ENCODE measurements at places on chromosomes 5 and 9.

- DNase-seq = peak; percentile 88
Measured at GRCh38 chr9:94213511-94214124, 45.5 kb upstream of the ZNF169 start.

- no peak for DNase-seq
Measured at GRCh38 chr9:131724683-131725082, 15.2 kb downstream of the RAPGEF1 start.

DNA sequence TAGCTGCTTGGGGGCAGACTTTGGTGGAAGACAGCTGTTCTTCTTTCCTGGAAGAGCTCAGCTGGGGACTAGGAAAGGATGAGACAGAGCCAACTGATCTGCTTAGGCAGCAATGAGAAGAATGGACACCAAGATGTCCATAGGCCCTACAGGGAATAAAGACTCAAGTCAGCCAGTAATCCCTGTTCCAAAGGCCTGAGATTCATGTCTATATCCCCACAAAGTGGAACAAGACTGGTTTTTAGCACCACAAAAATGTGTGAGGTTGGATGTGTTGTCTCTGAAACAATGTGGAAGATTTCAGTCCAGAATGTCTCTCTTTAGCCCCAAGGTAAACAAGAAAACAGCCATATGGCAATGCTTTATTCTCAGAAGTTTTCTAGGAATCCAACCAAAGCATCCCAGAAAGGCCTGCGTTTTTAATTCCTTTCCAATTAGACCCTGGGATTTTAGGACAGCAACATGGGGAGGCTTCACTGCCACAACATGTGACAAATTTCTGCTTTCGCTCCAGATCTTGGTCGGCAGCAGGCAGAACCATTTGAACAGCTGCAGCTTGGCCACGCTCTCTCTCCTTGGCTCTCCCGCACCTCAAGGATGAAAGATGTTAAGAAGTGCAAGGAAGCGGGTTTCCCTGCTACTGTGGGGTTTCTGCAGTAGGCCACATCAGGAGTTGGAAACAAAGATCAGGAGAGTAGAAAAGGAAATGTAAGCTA, 245.1 kb downstream of the FSTL4 start:
- no peak for DNase-seq

GRCh38 chr9:88692827-88693226, 157.8 kb downstream of the NXNL2 start:
- DNase-seq = no peak

- no peak for DNase-seq
Measured at GRCh38 chr5:14148483-14148882, 5.3 kb downstream of the TRIO start.

DNA sequence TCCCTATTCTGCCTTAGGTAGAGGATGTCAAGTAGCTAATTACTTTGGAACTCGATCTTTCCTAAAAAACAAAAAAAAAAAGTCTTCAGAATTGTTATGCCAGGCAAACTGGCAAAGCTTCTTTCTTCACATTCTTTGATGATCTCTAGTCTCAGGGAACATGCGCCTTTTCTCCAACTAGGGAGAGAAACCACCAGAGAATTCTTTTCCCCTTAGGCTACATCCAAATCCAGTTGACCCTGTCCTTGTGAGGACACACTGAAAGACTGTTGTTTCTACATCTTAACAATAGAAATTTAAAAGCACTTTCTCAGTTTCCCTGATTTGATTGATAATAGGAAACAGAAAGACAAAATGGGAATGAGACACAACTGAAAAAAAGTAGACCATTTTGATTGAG, 94.7 kb upstream of the ITGA2 start:
- DNase-seq = no peak

DNA sequence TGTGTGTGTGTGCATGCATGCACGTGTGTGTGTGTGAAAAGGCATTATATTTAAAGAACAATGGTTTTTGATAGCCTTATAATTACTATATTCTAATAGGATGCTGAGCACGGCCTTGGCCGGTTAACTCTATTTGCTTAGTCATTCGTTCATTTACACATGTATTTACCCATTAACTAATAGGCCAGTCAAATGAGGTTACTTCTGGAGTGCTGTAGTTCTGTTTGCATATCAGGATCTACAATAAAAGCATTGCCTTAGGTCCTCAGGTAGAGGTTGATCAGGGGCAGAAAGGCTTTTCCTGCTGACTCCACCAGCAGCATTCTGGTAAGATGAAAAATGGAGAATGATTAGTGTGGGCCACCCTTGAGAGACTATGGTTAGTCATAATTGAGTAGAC, 219.0 kb downstream of the COMMD10 start:
- no peak for DNase-seq

DNA sequence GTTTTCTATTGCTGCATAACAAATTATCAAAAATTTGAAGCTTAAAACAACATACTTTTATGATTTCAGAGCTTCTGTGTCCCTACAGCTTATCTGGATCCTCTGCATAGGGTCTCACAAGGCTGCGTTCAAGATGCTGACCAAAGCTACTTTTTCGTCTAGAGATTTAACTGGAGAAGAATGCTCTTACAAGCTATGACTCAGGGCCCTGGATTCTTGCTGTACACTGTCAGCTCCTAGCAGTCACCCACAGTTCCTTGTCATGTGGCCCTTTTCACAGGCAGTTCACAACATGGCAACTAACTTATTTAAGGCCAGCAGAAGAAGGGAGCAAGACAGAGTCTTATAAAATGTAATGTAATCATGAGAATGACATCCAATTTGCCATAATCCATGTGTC, 70.8 kb upstream of the FAM174A start:
- DNase-seq = no peak

GRCh38 chr9:136720251-136720897, 8.0 kb downstream of the DIPK1B start:
- no peak for DNase-seq

DNA sequence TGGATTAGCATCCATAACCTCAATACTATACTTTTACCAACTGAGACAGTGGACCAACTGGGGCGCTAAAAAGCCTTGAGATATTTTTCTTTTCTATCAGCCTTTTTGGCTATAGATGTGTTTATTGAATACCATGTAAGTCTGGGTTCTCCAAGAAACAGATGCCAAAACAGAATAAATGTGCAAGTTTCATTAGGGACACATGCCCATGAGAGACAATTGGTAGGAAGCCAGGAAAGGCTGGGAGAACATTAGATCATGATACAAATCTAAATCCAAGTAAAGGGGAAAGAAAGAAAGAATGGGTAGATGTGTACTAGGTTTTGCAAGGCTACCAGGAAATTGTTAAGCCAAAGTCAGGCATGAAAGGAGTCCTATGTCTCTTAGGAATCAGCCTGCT, 152.5 kb downstream of the KCTD16 start:
- DNase-seq = no peak

DNA sequence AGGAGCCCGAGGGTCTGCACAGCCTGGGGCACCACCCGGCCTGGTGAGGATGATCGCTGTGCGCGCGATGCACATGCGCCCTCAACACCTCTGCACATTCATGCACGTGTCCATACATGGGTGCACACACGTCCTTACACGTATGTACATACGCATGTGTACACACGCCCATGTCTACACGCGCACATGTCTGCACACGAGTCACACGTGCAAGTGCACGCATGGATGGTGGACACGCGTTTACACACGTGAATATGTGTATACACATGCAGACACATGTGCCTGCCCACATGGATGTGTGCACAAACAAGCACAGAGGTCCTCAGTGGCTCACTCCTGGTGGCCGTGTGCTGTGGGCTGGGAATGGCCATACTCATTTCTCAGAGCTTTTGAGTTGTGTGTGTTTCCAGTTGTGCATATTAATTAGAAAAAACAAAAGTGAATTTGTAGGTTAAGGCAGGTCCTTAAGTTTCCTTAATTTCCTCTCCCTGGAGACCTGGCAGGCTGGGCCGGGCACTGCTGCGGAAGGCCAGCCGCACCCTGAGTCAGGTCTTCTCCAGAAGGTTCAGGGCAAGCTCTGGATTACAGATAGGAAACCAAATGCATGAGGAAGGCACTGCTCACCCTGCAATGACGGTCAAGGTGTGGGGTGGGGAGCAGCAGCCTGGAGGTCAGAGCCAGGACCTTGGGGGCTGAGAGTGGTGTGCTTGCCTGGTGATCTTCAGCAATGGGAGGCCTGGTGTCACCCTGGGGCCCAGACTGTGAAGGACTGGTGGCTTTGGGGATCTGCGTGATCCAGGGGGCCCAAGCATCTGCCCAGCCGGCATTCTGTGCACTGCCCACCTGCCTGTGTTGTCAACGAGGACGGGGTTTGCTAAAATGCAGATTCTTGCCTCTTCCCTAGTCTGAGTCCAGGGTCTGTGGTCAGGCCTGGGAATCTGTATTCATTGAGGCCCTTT, 1.3 kb upstream of the RNU6ATAC start:
- peak; percentile 92 for DNase-seq

GRCh38 chr5:43638546-43638945, 35.6 kb downstream of the NNT start:
- DNase-seq = no peak

GRCh38 chr5:109328626-109329025, 81.1 kb downstream of the PJA2 start:
- DNase-seq = no peak

GRCh38 chr9:1938135-1938534, 77.0 kb upstream of the SMARCA2 start:
- no peak for DNase-seq

DNA sequence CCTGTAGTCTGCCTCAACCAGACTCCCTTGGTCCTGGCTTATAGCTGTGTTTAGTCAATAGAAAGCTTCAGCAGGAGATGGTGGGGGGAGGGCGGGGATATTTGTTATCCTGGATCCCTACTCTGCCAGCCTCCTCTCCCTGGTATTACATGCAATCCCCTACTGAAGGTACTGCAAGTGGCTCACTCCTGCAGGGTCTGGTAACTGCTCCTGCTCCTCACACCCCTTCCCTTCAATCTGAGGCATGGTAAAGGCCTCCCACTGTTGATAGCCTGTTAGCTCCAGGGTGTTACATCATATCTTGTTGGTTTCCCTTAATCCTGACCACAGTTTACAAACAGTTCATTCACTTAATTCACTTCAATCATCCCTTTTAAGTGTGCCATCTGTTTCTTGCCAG, 137.5 kb downstream of the AP3B1 start:
- no peak for DNase-seq

- no peak for DNase-seq
Measured at GRCh38 chr9:90256345-90256744, 386.3 kb downstream of the DIRAS2 start.

DNA sequence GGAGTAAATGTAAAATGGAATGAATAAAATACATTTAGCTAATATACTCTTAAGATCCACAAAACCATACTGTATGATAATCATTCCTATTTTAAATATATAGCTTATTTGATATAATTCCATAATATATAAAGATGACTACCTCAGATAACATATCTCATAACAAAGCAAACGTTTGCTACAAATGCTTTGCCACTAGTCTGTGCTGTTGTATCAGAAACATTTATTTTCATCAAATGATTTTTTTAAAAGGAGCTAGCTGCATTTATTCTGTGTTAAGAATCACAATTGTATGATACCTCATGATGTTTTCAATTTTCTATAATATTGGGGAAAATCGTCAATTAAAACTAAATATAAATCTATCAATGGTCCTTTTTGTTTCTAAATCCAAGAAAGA, 567.2 kb downstream of the PTPRD start:
- DNase-seq = no peak

DNA sequence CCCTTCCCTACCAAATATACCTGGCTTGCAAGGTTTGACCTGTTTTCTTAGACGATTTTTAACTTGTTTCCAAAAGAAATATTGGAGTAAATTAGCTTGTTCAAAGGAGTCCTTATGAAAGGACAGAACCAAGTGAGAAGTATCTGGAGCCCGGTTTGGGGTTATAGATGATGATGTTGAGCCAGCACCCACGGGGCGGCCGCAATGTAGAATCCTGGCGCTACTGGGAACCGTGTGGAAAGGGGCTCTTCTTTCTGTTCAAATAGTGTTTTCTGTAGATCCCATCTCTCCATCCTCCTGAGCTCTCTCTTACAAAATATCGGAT, 517 bp upstream of the EXOSC2 start:
- DNase-seq = no peak

All from spleen (tissue), 13 donors.